Pulmonary artery endothelial cell (primary cell): ENCODE measurements at places on chromosomes 2 and 18. TPM values are rescaled to one million over a fixed set of nuclear protein-coding genes. Genes with fewer than 3 reads are reported as not detected.

GRCh38 chr2:219184121-219184520 lies 6.0 kb downstream of the RETREG2 start:
- no peak for DNase-seq

DNA sequence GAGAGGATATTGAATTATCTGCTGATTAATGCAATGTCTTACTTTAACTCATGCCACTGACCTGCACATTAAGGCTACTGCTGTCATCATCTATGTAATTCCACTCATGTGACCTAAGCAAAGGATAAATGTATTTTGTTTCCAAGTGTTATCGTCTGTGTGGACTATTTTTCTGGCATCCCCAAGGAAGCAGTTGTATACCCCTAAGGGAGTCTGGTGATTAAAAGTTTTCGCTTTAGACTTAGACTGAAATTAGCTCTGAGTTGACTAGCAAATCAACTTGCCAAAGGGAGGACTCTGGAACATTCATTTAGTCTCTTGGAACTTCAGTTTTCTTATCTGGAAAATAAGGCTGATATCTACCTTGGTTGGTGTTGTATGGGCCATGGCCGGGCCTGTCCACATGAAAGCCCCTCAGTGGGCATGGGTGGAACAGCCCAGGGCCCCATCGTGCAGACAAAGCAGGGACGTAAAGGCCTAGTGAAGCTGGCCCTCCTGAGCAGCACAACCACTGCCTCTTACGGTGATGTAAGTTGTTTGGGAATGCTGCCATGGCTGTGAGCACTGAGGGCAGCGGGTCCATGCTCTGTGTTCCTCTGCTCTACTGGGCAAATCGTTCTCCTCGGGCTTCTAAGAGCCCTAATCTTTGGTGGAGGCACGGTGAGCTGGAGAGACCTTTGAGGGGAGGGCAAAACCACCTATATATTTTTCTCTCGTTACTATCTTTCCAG lies 144.4 kb upstream of the RNF152 start:
- DNase-seq: no peak

- no peak for DNase-seq
Observed at GRCh38 chr2:224038049-224038829, 847 bp downstream of the SERPINE2 start.

DNA sequence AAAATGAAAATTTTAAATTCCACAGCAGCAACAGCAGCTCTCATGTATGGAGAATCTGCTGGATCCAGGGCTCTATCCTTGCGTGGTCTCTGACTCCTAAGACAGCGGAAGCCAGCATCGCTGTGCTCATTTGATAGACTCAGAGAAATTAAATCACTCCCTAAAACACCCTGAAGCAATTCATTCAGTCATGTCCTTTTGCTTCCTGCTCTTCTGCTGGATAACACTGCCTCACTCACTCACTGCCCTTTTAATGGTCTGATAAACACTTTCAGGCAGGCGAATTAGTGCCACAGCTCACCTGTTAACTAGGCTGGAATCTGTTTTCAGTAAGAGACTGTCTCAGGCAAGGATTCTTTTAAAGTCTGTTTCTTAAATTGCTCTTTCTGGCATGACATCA lies 10.0 kb downstream of the WIPF1 start:
- no peak for DNase-seq

DNA sequence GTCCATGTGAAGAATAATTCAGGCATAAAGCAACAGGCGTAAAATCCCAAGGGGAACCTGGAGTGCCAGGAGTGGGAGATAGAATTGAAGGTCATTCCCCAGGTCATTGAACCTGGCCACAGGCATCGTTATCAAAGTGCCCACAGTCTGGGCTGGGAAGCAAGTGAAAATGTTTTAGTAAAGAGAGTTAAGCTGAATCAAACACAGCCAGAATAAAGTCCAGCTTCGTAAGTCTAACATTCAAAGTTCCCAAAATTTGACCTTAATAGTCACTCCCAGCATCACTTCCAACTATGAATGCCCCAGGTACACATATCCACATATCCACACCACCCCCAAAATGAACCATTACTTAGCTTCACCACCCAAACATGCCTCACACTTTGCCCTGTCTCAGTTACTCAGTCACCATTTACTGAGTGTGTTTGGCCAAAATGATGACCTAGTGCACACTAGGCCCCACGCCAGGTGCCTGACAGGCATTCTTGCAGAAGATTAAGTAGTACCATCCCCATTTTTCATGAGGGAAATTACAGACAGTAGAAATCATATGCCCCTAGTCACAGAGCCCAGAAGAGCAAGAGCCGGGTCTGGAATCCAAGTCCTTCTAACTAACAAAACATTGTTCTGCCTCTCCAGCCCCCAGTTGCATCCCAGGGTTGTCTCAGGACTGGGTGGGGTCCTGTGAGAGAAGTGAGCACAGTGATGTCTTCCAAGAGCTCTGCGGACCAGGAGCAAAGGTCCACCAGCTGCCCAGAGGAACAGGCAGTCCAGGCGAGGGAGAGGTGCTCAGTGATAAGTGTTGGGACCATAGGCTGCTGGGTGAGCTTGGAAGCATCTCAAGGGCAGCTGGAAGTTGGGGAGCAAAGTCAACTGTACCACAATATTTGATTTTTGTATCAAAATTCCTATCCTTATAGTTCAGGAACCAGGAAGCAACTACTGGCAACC lies 65.2 kb upstream of the MYCN start:
- DNase-seq: no peak

DNA sequence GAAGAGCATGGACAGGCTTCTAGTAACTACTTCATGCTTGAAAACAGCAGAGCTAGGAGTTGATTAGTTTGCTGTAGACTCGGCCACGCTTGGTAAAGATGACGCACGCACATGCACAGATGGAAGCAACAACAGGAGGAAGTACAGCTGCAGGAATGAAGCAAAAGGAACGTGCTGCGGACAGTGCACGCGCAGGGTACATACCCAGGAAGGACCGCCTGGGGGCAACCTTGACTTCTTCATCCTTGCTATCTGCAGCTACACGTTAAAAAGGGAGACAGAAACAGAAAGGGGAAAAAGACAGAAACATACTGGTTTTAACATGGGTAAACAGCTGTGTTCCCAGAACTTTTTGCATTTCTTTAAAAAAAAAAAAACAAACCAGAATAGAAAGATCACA lies 17.7 kb downstream of the SLC66A2 start:
- no peak for DNase-seq

DNA sequence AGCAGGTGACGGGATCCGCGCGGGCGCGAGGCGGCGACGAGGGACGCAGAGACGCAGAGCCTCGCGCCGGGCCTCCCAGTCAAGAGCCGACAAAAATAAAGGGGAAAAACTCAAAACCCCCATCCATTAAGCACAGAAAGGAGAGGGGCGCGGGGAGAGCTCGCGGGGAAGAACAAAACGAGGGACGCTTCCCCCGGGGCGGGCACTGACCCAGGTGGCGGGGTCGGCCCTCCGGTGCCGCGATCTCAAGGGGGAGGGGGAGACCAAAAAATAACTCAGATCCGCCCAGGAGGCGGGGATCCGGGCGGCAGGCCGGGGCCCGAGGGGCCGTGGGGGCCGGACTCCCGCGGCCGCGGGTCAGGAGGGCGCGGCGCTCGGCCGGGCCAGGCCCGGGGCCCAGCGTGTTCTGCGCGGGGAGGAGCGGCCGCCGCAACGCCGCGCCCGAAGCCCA lies 597 bp downstream of the RNF103 start:
- no peak for DNase-seq

DNA sequence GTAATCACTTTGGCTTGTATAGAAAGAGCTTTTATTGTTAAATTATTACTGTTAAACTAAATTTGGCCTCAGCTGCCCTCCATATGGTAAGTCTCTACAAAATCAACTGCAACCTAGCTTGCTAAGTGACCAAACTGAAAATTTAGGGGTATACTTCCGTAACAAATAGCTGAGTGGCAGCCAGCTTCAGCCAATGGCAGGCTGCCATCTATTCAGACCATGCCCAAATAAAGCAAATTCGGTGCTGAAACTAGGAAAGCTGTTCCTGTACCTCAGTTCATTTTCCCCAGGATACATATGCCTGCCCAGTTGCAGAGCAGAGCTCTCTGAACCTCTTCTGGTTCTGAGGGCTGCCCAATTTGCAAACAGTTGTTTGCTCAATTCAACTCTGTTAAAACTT lies 94.8 kb downstream of the EML6 start:
- DNase-seq: no peak

DNA sequence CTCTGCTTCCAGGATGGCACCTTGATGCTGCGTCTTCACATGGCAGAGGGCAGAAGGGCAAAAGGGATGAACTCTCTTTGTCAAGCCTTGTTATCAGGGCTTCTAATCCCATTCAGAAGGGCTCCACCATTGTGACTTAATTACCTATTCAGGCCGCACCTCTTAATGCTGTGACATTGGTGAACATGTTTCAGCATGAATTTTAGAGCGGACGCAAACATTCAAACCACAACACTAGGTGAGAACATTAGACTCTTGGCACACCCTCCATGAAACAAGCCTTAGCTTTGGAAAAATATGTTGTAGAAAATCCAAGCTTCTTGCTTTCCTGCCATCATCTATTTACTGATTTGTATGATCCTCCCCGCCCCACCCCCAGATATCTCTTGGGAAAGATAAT lies 17.9 kb downstream of the DAW1 start:
- no peak for DNase-seq

GRCh38 chr2:16272038-16272788 lies 331.9 kb downstream of the MYCN start:
- no peak for DNase-seq

The TSGA10 gene
- total RNA-seq: 1.3 and 2.4 TPM in 2 replicates

The AKAIN1 gene
- not detected in 2 replicates for total RNA-seq

The LBX2 gene
- 2.4 and 4.2 TPM in 2 replicates for total RNA-seq

The PPP1CB gene
- total RNA-seq: 169 and 197 TPM in 2 replicates

The FAM161A gene
- total RNA-seq: 2.0 and 2.9 TPM in 2 replicates

The SGO2 gene
- total RNA-seq: 7.0 and 18.2 TPM in 2 replicates

The LIPG gene
- 21.3 and 57.5 TPM in 2 replicates for total RNA-seq
